Mammary epithelial cell (primary cell): ENCODE measurements at places on chromosomes 11 and 22. TPM values are rescaled to one million over a fixed set of nuclear protein-coding genes. Genes with fewer than 3 reads are reported as not detected.

Gene HIKESHI
- 42.5 and 50.8 TPM in 2 replicates for total RNA-seq

Gene RAG2
- total RNA-seq, result not detected in 2 replicates

Gene TRIM22
- 57.7 and 64.5 TPM in 2 replicates for total RNA-seq

Gene ZDHHC5
- total RNA-seq, result 81.7 TPM

Gene CATSPERZ
- total RNA-seq, result not detected

Gene GLYAT
- not detected in 2 replicates for total RNA-seq

Gene CRYAB
- total RNA-seq, result 11.9 and 12.7 TPM in 2 replicates

Gene BRSK2
- 0.21 and 0.45 TPM in 2 replicates for total RNA-seq

Gene HYLS1
- 4.3 and 8.8 TPM in 2 replicates for total RNA-seq

Gene UBE2L6
- total RNA-seq, result 40.4 and 46.8 TPM in 2 replicates
